NCI-H187 treated with DMSO at 0.1 percent for 48 hours (cell line): ENCODE measurements at places on chromosomes 3 and 15.

DNA sequence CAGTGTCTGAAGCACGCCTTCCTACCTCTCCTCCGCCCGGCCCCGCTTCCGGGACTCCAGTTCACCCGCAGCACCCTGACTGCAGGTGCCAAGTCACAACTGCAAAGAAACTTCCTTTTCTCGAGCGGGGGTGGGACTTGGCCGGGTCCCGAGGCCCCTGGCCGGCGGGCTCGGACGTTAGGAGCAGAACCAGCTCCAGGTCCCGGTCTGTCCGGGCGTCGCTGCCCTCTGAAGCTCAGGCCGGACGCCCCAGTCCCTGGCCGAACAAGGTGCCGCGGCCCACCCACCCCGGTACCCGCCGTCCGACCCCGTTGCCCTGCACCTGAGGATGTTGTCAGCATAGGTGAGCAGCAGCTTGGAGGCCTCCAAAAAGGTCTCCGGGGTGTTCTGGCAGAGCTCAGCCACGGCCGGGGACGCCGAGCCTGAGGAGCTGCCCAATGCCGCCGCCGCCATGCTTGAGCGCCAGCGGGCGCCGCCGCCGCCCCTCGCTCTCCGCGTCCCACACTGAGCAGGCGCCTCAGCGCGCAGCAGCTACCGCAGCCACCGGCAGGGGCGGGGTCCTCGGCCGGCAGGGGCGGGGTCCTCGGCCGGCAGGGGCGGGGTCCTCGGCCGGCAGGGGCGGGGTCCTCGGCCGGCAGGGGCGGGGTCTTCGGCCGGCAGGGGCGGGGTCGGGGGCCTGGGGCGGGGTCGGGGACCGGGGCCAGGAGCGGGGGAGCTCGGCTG lies at the start of gene NGLY1:
Gene NGLY1, minus strand, starts transcription at position 506 of the 723 bp plus-strand sequence. Its CDS starts 53 bp downstream, at position 453.
- no peak for DNase-seq

DNA sequence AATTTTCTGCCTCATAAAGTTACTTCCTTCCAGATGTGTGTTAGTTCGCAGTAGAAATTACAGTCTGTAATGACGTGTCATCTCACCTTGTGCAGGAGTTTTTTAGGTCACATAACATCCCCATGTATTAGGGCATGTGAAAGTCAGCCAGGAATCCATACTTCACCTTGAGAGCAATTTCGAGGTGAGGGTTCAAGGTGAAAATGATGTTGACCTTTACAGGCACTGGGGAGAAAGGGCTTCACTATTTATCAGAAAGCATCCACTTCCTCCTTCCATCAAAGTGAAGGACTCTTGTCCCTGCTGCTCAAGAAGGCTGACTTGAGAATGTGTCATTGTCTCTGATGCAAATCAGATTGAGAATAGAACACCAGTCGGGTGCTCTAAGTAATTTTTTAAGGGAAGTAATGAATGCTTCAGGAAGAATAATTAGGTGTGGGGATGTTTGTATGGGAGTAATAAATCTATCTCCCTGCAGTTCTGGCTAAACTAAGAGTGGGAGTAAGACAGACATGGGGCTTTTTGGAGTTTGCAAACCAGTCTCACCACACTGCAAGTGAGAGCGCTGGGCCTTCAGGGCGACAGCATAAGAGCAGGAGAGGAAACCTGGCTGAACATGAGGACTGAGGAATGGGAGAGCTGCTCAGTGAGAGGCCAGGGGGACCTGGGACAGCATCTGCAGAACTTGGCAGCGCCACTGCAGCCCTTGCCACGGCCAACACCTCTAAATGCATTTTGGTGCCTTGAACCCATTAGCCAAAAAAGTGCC lies 85.9 kb upstream of the IL12A start:
- no peak for DNase-seq

DNA sequence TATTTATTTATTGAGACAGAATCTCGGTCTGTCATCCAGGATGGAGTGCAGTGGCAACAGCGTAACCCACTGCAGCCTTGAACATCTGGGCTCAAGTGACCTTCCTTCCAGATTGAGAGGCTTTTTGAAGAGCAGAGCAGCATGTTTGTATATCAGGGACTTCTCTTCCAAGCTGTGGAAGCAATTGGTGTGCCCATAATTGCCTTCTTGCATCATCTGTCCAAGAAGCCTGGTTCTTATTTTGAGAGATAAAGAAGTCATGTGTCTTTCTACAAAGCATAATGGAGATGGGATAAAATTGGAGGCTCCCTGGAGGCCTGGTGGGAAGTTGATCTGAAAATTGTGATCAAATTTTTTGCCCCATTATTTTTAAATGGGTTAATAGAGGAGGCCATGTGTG lies 183.8 kb upstream of the MCTP2 start:
- DNase-seq: no peak

DNA sequence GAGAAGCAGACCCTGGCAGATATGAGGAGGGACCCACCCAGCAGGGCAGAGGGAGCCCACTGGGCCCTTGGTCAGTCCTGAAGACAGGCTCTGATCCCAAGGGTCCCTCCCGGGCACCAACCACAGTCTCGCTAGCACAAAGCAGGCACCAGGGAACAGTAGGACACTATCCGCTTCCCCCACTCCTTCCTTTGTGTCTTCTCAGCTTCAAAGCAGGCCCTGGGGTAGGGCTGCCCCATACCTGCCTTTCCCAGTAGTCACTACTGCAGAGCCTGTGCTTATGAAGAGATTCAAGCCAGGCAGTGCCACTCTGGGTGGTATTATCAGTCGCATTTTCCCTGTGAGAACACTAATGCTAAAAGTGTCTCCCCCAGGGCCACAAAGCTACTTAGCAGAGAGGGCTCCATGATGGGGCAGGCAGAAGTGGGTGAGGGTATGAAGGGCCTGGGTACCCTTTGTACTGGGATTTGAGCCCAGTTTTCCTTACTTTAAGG lies 32.7 kb downstream of the SRPRB start:
- no peak for DNase-seq

DNA sequence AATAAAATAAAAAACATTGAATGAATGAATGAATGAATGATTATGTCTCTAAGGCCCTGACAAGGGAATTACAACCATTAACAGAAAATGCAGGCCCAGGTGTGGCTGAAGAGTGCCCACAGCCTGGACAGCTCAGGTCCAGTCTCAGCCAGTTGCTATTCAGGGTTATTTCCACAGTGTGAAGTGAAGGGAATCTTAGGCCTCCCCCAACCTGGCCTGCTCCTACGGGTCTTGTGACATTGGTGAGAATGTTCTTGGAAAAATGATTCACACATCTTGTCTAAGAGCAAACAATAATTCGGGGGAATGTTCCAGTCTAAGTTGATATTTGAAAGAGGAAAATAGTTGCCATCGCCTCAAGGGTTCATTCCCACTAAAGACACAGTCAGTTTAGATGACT lies 37.0 kb downstream of the MINDY4B start:
- DNase-seq: no peak

- no peak for DNase-seq
These were observed 1.2 kb downstream of the HRH1 start for GRCh38 chr3:11155341-11156025.

DNA sequence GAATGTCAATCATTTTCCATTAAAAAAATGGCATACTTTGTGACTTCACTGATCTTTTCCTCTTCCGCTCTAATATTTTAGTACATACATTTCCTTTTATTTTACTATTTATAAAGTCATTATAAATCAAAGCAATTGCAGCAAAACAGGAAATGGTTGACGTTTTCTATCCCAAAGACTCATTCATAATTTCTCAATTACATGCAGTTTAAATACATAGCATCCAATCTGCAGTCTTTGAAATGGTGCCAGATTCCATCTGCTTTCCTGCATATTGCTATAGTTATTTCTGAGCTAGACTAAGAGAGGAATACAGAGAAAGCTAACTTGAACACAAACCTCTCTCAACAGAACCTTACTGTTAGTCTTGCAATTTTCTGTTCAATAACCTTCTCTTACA lies 179.8 kb downstream of the ZPLD1 start:
- no peak for DNase-seq

DNA sequence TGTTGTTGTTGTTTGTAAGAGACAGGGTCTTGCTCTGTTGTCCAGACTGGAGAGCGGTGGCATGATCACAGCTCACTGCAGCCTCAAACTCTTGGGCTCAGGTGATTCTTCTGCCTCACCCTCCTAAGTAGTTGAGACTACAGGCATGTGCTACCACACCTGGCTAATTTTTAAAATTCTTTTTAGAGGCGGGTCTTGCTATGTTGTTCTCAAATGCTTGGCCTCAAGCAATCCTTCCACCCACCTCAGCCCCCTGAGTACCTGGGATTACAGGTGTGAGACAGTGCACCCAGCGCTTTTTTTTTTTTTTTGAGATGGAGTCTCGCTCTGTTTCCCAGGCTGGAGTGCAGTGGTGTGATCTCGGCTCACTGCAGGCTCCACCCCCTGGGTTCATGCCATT lies 46.7 kb downstream of the TMOD3 start:
- DNase-seq: no peak

GRCh38 chr3:69749461-69749860 lies 10.2 kb downstream of the MITF start:
- DNase-seq: no peak

GRCh38 chr3:108473711-108474110 lies 36.7 kb downstream of the MYH15 start:
- no peak for DNase-seq

GRCh38 chr3:16536996-16537395 lies 23.5 kb upstream of the RFTN1 start:
- DNase-seq: no peak

DNA sequence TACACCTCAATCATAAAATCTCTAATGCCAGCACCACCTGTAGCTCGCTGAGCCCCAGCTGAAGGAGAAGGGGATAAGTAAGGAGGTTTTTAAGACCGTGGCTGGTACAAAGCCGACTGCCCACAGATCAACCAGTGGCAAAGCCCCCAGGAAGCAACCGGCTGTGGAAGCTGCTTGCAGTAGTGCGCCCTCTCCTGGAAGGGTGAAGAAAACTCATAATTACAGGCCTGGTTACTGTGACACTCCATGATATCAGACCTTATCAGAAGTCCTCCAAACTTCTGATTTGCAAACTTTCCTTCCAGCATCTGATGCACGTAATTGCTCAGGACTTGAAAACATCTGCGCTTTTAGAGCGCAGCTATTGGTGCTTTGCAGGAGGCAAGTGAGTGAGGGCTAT lies 63.1 kb upstream of the MCTP2 start:
- no peak for DNase-seq

GRCh38 chr3:187946163-187946691 lies 201.0 kb upstream of the BCL6 start:
- DNase-seq: peak; percentile 99

- no peak for DNase-seq
These were observed 21.9 kb upstream of the ALDH1L1 start for GRCh38 chr3:126202276-126202675.

DNA sequence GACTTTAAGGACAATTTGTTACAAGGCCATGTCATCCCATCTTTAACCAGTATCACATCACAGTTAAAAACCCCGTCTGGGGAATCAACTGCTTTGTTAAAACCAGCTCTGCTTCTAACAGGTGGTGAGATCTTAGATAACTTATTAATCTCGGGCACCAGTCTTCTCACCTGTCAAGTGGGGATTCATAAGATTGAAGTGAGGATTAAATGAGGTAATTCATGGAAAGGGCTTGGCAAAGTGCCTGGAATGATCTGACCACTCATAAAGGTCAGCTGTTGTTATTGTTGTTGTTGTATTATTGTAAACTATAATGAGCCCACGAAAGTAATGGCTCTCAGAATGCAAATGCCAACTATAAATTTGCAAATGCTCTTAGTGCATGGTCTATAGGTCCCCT lies 30.1 kb upstream of the SLC24A5 start:
- no peak for DNase-seq

- DNase-seq: no peak
These were observed 276.9 kb downstream of the TLE3 start for GRCh38 chr15:69820819-69821218.

GRCh38 chr3:8767667-8768363 lies 1.6 kb downstream of the OXTR start:
- DNase-seq: no peak

DNA sequence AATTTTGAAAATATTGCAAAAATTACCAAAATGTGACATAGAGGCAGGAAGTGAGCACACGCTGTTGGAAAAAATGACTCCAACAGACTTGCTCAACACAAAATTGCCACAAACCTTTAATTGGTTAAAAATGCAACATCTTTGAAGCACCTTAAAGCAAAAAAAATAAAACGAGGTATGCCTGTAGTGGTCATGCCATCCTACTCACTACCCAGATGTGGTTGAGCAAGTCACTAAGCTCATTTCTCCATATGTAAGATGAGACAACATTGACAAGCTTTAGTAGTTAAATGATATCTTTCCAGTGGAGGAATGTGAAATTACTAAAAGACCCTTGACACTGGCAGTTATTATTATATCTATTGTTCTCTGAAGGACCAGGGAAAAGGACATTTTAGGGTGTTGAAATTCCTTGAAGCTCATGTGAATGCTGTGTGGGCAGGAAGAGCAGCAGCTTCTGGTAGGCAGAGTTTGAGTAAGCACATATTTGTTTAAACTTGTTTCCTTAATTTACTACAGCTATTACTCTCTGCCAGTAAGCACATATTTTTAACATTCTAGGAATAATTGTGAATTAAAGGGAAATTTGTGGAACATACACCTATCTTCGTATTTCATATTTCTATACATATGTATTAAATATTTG lies 131.6 kb upstream of the P2RY1 start:
- no peak for DNase-seq

- no peak for DNase-seq
These were observed 653 bp upstream of the WDR6 start for GRCh38 chr3:49006408-49007067.

DNA sequence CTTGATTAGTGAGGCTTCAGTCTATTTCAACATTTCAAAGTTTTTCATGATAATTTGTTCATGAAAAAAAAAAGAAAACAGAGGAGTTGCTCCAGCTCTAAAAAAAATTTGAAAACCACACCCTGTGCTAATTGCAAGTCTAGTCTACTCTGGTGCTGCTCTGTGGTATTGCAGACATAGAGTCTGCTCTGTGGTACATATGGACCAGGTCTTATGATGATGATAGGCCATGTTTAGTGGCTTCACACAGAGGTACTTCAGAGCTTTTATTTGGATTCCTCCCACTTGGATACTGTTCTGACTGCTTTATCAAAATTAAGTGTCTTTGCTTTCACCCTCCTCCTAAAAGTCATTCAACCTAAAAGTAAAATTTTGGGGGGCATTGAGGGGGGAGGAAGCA lies 160.8 kb downstream of the ALCAM start:
- DNase-seq: peak; percentile 78

GRCh38 chr3:184479426-184480126 lies 82.0 kb upstream of the EPHB3 start:
- no peak for DNase-seq
